ENCODE measurements at places on chromosomes 4 and X.

DNA sequence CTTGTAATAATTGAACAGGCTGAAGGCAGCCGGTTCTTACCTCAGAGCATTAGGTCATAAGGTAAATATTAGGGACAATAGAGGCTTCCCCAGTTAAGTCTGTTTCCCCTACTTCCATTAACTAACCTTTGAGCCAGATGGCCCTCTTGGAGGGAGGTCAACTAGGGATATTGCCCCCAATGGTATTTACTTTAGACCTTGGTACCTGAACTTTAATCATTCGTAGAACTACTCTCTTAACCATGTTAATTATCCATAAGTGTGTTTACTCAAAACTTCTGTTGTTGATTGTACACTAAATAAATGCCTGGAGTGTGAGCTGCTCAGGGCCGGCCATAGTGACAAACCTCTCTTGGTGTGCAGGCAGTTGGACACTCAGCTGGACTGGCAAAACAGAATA is 1843.5 kb upstream of the AGA start:
- DNase-seq, result no peak

GRCh38 chr4:100041646-100042045 is 91.6 kb upstream of the H2AZ1 start:
- DNase-seq, result no peak

- no peak for DNase-seq
These were observed 674 bp downstream of the GNPDA2 start for GRCh38 chr4:44725726-44726037.

GRCh38 chr4:184812651-184813181 is 13.1 kb downstream of the ACSL1 start:
- no peak for DNase-seq

DNA sequence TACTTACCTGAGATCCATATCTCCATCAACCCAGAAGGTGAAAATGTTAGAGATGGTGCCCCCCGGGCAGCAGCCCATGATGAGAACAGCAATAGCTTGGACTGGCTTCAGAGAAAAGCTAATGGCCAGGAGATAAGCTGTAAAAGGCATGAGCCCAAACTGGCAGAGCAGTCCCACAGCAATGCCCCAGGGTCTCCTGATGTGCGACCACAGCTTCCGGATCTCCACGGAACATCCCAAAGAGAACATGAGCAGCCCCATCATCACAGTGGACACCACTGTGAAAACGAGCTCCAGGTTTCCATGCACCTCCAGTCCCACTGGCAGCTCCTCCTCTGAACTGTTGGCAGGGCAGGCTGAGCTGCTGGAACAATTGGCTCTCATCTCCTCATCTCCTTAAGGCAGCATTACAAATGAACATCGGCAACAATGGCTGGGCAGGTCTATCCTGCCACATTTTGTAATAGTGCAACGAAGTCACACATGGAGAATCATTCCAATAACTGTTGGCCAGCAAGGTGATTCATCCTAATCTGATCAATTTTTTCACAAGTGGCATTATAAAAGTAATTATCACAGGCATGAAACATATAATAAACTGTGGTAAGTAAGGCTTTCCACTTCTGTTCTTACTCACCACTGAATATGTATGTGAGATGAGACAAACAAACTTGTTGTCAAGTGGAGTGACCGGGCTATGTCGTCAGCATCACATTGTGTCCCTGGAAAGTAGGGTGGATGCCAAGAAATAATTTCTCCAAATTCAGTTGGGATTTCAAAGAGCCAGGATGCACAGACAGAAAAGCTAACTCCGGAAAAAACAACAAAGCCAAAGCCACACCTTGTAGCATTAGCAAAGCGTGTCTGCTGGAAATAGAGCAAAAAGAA is at the start of gene SLC10A6:
TSS of gene SLC10A6 (minus strand) at position 653 of the 888 bp plus-strand sequence. CDS start at position 384, 269 bp downstream.
- DNase-seq, result no peak

DNA sequence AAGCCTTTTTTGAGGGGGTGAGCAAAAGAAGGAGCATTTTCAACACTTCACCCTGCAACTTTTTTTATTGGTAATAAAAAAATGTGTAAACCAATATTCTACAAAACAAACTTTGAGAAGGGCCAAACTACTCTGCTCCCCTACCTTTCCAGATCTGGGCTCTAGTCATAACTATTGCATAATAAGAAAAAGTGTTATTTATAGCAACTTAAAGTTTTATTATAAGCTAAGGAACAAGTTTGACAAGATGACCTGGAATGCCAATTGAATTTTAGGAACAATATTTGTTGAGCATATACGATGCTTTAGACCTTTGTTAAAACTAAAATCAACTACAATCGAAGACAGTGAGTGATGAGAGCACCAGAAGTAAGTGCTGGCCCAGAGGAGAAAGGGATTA is 409.6 kb downstream of the IL15 start:
- DNase-seq, result no peak

DNA sequence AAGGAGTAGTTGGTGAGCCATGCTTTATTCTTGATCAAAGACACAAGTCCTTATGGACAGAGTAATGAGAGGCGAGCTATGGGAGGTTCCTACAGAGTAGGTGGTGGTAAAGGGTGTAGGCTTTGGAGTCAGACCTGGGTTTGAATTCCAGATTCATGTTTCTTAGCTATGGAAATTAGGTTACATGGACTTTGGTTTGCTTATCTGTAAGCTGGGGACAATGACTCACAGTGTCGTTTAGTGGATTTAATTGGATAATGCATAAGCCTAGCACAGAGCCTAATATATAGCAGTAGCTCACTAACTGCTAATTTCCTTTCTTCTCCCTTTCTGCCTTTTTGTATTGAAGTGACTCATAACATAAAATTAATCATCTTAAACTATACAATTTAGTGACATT is 5.0 kb upstream of the TRPC5 start:
- DNase-seq, result no peak

DNA sequence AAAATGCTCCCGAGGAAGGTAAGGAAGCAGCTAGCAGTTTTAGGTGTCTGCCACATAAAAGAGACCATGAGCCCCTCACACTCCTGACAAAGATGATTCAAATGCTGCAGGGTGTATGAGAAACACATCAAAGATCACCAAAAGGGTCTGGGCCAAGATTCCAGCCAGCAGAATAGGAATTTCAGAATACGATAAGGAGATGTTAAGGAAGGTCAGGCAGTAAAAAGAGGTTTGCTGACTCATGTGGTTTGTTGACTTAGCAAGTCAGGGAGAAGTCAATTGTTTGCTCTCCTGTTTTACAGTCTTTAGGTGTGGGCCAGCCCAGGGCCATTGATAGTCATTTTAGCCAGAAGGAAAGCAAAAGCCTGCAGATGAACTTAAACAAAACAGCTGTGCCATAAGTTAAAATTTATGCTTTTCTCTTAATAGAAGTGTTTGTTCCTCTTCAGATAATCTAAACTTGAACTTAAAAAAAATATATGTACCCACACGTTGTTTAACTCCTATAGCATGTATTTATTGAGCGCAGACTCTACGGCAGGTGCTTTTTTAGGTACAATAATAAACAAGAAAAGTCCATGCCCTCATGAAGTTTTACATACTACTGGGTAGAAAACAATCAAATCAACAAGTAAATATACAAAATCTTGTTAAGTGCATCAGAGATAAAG is 115.6 kb downstream of the CAMK2D start:
- no peak for DNase-seq

- DNase-seq, result no peak
These were observed 47.8 kb upstream of the SETD7 start for GRCh38 chr4:139603576-139604410.

GRCh38 chrX:19659929-19660328 is 144.6 kb upstream of the MAP3K15 start:
- no peak for DNase-seq

DNA sequence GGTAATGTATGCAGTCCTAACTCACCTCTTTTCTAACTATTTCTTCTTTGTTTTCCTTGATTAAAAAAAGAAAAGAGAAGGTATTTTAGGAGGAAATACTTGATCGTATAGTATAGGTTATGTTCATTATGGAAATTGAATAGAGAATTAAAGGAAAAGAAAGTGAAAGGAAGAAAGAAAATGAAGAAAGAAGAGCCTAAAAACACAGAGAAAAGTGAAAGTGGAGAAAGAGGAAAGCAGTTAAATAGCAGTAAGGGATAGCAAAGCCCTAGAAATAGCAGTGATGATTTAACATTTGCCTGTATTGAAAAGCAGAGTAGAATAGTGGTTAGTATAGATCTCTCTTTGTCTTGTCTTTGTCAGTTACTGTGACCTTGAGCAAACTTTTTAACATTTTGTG is 37.0 kb downstream of the MRPL1 start:
- no peak for DNase-seq
